ENCODE measurements at places on chromosomes 1 and 21.

GRCh38 chr1:84689514-84690396 is 506 bp downstream of the SSX2IP start:
- no peak for DNase-seq

DNA sequence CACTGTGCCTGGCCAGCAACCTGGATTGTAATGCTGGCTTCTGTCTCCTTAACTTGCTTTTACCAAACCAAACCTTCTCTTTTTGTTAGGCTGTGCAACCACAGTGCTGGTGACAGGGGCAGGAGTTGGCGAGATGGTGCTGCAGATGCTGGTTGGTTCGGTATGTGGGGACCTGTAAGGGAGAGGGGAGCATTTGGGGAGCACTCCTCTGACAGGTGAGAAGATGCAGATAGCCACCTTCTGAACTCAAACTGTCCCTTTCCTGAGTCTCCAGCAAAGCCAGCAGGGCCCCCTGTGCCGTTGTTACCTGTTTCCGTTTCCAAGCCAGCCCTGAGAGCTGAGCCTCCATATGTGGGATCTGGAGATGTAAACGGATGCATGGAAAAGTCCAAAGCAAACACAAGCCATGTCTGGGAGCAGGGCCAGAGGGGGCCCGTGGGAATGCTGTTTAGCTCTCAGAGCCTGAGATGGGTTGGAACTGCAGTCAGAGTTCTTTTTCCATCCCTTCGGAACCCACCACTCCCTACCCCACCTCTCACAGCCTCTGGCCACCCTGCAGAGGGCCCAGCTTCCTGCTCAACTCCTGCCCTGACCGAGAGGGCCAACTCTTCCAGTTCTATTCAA is 34.0 kb downstream of the ELK4 start:
- DNase-seq = no peak

DNA sequence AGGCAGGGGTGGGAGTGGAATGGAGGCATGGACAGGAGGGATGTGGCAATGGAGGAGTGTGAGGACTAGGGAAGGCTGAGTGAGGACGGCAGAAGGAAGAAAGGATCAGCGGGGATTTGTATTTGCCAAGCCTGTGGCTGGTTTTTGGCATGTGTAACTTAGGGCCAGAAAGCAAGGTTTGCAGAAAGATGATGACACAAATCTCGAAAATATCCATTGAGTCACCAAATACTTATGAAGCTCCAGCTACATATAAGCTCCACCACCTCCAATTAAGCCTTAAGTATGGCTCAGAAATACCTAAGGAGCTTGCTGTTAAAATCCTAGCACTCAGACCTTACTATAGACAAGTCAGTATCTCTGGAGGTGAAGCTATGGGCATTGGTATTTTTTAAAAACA is 90.1 kb downstream of the OMA1 start:
- DNase-seq = no peak

GRCh38 chr1:94884106-94884505 is 42.8 kb downstream of the CNN3 start:
- DNase-seq = no peak

DNA sequence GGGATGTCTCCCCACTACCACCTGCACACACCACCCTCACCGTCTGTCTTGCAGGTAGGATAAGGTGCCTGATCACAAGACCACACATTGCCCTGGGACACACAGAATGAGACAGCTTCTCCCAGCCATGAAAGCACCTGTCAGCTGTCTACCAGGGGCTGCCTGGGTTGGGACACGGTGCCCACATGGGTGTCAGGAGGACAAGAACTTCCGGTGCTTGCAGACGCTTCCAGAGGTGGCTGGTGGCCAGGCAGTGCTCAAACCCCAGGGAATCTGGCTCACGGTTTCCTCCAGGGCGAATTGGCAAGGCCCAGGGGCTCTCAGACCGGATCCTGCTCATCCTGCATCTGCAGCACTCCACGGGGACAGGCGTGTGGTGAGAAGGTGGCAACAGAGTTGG is 182.6 kb upstream of the ARHGEF16 start:
- no peak for DNase-seq

GRCh38 chr21:34276711-34277425 is 86.9 kb upstream of the KCNE2 start:
- DNase-seq = no peak

- DNase-seq = no peak
Measured at GRCh38 chr1:56533197-56533596, 46.2 kb downstream of the PLPP3 start.

DNA sequence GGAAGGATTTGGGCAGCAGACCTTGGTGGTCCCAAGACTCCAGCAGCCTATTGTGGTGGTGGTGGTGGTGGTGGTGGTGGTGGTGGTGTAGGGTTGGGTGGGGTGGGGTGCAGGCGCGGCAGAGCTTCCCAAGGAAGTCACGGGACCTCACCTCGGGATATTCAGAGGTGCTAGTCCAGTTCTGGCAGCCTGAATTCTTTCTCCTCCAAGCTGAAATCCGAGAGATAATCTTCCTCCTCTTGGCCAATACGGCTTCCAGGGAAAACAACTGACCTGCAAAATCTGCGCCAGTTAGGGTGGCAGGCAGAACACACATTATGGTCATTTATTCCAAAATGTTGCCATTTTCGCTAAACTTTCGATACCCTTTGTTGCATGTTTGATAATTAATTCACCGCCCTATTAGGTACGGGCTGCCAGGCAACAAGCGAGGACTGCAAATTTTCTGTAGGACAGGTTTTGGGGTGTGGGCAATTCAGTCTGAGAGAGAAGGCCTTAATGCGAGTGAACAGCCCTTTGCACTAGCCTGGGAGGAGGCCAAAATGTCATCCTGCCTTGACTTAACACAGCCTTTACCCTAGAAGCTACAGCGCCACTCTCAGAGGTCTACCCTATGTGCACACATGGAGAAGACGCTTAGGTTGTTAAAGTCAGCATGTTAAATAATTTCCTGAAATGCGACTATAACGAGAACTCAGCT is 33.2 kb upstream of the BSDC1 start:
- DNase-seq = no peak

DNA sequence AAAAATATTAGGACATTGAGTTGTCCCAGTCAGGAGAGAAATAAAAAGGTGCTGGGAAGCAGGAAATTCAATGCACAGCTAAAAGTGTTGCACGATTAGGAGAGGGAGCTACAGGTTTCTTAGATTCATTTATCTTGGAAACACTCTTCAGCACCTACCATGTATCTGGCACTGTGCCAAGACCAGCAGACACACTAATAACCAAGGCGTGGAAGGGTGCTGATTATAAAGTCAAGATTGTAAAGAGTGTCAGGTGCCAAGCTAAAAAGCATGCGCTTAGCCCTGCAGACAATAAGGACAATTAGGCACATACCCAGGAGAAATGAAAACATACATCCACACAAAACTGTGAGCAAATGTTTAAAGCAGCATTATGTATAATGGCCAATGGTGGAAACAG is 129.9 kb downstream of the DSCAM start:
- DNase-seq = no peak

GRCh38 chr1:70518106-70518505 is 107.0 kb downstream of the CTH start:
- no peak for DNase-seq

DNA sequence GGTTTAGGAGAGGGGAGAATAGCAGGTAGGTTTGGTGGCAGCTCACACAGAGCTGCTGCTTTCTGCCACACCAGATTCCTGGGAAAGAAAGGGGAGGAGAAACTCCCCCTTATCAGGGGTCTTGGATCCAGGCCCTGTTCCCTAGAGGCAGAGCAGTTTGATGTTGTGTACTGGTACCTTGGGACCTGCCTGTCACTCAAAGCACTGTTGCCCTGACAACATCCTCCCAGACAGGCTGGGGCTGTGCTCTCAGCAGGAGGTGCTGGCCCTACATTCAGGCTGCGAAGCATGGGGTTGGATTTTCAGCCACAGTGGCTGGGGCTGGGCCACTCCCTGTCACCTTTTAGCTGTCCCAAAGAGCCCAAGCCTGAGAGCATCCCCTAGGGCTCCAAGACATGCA is 188.0 kb downstream of the GRIK3 start:
- no peak for DNase-seq

DNA sequence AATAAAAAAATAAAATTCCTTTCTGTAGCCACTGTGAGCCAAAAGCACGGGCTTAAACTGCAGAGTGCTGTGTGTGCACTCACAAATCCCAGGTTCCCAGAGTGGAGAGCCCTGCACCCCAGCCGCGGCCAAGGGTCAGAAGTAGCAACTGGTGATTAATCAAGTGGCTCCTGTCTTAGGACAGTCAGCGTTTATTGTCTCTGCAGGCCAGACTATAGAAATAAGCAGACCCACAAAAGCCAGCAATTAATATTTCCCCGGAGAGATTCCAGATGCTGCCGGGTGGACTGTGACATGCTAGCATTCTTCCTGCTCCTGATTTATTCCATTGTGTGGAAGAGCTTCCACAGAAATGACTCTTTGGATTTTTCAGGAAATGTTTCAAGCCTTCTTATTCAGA is 412.2 kb downstream of the KIF26B start:
- no peak for DNase-seq

DNA sequence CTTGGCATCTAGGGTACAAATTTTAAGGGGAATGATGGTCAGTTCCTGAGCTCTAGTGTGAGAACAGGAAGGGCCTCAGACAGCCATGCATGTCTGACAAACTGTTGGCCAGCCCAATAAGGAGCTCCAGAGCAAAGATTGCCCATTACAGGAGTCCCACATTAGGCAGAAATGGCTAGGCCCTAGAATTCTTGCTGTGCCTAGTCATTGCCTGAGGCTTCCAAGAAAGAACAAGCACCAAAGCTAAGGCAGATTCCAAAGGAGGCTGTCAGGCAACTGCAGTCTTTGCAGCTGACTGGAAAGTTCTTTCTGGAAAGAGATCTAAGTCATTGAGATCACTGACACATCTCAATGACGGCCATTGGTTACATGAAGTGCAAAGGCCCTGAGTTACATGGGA is 3.9 kb upstream of the STIL start:
- DNase-seq = no peak

GRCh38 chr1:212950243-212951125 is at the start of gene VASH2:
VASH2 (plus strand) TSS chr1:212950541; CDS start chr1:212951543, 1,002 bp downstream.
- DNase-seq = peak; percentile 86

DNA sequence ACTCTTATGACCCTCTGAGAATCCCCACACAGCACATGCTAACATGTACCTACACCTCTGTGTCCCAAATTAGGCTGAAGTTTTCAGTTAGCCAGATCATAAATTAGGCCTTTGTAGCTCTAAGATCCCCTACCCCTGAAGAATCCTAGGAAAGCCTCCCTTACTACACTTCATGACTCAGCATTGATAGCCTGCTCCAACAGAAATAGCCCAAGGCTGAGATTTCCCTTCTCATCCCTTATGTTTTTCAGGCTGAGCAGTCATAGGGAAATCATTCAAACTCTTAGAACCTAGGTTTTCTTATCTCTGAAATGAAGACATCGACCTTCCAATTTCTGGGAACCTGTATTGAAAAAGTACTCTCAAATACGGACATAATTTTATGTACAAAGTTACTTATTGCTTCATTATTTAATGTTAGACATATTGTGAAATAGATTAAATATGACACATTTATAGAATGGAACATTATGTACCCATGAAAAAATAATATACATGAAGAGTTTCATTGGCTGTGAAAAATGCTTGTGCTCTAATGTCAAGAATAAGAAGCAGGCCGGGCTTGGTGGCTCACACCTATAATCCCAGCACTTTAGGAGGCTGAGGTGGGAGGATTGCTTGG is 122.4 kb upstream of the UBE2U start:
- no peak for DNase-seq

GRCh38 chr1:23188434-23188884 is 19.8 kb upstream of the LUZP1 start:
- no peak for DNase-seq

DNA sequence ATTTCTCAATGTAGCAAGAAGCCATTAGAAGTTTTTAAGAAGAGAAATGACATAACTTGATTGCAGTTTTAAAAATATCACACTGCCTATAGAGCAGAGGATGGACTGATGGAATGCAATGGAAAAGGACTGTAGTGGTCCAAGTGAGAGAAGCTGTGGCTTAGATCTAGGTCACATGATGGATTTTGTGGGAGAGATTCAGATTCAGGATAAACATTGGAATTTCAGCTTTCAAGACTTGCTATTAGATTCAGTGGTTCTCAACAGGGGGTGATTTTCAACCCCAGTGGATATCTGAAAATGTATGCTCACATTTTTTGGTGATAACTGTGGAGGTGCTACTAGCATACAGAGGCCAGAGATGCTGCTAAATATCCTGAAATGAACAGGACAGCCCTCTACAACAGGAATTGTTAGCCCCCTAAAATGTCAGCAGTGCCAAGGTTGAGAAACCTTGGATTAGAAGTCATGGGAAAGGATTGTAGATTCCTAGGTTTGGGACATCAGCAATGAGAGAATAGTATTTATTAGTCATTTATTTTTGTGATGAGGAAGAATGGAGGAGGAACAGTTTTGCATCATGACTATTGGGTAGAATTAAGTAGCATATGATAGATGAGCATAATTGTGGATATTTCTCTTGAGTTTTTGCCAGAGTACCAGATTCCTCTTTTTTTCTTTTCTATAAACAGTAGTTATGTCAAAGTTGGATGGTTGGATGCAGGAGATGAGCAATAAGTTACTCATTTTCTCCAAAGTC is 30.1 kb upstream of the KCNK2 start:
- no peak for DNase-seq

DNA sequence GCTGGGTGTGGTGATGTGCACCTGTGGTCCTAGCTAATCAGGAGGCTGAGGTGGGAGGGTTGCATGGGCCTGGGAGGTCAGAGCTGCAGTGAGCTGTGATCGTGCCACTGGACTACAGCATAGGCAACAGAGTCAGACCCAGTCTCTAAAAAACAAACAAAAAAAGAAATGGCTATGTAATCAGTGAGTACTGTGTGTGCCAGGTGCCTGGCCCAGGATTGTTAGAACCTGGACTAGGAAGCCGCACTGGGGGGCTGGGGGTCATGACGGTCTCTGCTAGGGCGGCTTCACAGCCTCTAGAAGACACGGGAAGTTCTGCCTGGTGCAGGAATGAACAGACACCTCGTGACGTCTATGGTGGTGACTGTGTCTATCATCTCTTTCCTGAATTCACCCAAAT is 8.5 kb downstream of the TMEM9 start:
- DNase-seq = no peak

DNA sequence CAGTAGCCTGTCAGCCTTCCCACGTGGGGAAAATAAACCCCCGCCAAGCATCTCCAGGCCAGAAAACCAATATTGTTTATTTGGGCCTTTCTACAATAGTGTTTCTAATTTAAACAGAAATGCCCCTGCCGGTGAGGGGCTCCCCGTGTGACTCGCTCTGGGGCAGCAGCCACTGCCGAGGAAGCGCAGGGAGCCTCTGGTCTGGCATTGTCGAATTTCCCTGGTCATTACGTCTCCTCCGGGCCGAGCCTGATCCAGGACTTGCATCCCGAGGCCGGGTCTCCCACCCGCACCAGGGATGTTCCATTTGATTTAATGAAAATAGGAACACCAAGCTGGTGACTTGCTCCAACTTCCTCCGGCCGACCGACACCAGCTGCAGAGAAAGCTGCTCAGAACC is 20.5 kb downstream of the PRDM16 start:
- DNase-seq = no peak

- DNase-seq = no peak
Measured at GRCh38 chr1:107309962-107310361, 169.1 kb downstream of the NTNG1 start.

DNA sequence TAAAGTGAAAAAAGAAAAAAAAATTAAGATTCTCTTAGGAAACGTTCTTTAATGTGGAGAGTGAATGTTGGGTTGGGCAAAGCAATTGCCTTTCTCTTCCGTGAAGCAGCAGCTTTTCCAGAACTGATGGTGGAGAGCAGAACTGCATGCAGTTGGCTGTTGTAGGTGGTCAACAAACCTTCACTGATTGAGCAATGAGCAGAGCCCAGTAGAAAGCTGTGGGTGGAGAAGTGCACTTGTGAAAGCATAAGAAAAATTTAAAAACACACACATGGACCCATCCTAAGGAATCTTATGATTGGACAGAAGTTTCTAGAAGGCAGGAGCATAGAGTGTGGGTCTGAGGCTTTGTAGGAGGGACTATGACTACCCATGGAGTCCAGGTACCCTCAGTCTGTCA is 4.5 kb downstream of the PRELP start:
- DNase-seq = no peak

Data from hematopoietic multipotent progenitor cell (in vitro differentiated cells).